NCI-H2081 treated with DMSO at 0.1 percent for 48 hours (cell line): ENCODE measurements at places on chromosomes 2 and 18.

GRCh38 chr2:17518212-17519154 is at the start of gene RAD51AP2:
Gene RAD51AP2, minus strand, starts transcription at chr2:17518440. Its CDS starts 25 bp downstream, at chr2:17518415.
- DNase-seq = no peak

DNA sequence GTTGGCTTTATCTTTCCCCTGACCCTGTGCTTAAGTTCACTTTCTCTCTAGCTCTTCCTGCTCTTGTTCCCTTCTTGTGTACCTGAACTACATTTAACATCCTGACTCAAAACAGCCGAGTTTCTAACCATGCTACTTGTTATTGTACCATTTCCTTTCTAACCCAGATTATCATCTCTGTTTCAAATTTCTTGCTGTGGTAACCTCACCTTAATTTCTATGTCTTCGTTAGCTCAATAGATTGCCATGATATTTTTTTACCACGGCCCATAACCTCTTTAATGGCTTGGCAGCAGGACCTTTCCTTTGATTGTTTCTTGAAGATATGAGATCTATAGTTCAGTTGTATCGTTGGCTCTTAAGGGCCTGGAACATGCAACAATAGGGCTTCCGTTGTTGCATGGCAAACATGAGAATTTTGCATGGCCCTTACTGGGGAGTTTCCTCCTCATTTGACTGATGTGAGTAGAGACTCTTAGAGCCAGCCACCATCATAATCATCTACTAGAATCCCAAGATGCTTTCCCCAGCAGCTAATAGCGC is 11.1 kb downstream of the CFAP36 start:
- DNase-seq = no peak

DNA sequence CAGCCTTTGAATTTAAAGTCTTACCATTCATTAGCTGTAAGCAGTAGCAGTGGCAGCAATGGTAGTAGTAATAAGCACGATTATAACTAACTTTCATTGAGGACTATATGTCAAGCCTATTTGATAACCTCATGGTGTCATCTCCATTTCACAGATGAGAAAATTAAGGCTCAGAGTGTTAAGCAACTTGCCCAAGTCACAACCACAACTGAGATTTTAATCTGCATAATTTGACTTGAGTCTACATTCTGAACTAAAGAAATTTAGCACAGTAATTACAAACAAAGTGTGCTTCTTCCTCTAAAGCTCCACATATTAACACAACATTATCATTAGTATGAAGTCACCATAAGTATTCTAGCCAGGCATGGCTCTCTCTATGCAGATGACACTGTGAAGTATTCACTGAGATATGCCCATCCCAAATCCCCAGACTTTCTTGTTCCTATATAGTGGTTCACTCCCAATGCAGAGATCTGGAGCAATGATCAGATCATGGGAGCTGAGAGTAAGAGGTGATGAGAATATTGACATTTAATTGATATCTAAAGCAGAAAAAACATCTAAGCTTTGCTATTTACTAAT is 120.2 kb downstream of the ATAD2B start:
- DNase-seq = no peak

- no peak for DNase-seq
Measured at GRCh38 chr2:190882411-190882766, 1.8 kb downstream of the GLS start.

GRCh38 chr2:72949642-72950041 is 32.3 kb downstream of the EMX1 start:
- no peak for DNase-seq

DNA sequence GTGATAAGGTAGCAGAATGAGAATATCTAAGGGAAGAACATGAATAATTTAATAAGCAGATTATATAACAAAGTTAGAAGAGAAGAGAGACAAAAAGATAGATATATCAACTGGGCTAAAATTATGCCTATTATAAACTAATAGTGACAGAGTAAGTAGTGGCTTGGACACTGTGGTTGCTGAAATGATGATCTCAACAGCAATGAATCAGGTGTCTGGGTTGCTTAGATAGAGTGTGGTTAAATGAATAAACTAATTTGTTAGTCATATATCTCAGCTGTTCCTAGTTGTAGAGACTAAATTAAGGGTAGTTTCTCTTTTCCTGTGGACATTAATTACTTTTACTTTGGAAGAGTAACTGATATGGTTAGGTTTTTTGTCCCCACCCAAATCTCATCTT is 1485.4 kb upstream of the CELF4 start:
- no peak for DNase-seq

DNA sequence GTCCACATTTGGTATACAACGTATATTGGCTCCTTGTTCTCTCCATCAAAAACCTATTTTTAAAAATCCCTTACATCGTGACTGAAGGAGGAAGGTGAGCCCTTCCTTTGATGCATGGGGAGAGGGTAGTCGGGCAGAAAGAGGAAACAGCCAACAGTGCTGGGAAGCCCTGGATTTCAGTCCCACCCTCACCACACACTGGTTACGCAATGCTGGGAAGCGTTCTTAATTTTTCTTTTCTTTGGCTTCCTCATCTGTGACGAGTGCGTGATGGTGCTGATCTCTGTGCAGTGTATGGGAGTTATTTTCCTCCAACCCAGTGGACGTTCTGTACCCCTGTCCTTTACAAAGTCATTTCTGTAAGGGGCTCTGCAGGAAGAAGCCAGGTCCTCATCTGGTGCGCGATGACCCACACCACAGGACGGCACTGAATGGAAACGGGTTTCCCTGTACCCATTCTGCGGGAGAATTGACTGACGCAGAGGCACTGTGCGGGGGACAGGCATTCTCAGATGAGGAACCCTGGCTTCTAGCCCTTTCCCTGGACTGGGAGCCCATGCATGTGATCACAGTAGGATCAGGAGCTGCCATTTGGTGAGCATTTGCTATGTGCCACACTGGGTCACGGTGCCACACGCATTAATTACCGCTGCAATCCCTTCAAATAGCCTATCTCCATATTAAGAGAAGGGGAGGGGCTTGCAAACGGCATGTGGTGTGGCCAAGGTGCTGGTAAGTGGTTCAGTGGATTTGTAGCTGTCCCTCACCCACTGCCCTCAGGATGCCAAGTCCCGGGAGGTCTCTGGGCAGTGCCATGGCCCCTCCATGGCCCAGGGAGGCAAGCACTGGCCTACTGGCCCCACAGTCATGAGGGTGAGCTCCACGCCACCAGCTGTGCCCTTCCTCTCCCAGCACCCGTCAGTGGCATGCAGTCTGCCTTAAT is 4.3 kb downstream of the COLEC11 start:
- DNase-seq = no peak

DNA sequence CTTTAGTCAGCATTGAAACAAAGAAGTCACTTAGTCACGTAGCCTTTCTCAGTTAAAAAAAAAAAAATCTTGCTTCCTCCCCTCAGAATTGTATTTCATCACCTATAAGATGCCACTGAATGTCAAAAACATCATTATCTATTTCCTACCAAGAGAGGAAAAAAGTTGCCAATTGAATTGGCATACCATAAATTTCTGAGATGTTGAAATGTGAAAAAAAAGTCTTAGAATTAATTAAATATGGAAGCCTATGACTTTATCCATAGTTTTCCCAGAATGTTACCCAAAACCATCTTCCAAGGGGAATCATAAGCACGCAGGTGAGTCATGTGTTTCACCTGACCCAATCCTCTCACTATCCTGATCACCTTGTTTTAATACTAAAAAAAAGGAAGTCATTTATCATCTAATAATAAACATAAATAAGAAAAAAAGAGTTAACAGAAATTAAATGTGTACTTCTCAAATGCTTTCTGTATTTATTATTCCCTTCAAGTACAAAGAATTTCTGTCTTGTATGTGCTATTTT is 205.7 kb downstream of the TCF4 start:
- DNase-seq = no peak
